ENCODE measurements at places on chromosomes 4 and X. TPM values are rescaled to one million over a fixed set of nuclear protein-coding genes. Genes with fewer than 3 reads are reported as not detected.

GRCh38 chrX:12170755-12171154 lies 32.5 kb downstream of the FRMPD4 start:
- DNase-seq: no peak

The ZDHHC15 gene
- total RNA-seq: not detected

GRCh38 chr4:144584428-144584827 lies 61.5 kb upstream of the HHIP start:
- DNase-seq: no peak

The APELA gene
- not detected for total RNA-seq

The SHROOM2 gene
- 41.9 TPM for total RNA-seq

GRCh38 chrX:31837445-31838049 lies 765.7 kb upstream of the FTHL17 start:
- no peak for DNase-seq

The AKAP14 gene
- total RNA-seq: not detected

GRCh38 chrX:3589474-3589873 lies 124.0 kb downstream of the PRKX start:
- DNase-seq: no peak

DNA sequence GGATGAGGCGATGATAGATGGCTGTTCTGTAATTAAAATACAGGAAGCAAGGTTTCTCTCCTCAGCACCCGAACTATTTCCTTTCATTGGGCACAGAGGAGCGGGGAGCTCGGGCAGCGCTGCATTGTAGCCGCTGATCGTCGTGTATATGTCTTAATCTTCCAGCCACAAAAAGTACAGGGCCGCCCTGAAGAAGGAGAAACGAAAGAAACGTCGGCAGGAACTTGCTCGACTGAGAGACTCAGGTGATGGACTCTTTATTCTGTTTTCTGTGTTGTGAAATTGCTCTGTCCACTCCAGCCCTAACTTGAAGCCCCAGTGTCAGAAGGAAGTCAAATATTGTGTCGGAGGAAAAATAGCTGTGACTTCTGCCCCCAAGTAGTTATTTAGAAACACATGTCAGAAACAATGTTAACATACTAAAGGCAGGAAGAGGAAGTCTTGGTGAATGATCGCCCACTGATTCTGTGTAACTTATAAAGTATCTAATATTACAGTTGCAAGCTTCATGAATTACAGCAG lies 546 bp downstream of the ZRSR2 start:
- DNase-seq: no peak

GRCh38 chr4:156109943-156110900 lies 156.6 kb upstream of the CTSO start:
- DNase-seq: no peak

- DNase-seq: no peak
Measured at GRCh38 chr4:931194-931959, 739 bp downstream of the GAK start.

DNA sequence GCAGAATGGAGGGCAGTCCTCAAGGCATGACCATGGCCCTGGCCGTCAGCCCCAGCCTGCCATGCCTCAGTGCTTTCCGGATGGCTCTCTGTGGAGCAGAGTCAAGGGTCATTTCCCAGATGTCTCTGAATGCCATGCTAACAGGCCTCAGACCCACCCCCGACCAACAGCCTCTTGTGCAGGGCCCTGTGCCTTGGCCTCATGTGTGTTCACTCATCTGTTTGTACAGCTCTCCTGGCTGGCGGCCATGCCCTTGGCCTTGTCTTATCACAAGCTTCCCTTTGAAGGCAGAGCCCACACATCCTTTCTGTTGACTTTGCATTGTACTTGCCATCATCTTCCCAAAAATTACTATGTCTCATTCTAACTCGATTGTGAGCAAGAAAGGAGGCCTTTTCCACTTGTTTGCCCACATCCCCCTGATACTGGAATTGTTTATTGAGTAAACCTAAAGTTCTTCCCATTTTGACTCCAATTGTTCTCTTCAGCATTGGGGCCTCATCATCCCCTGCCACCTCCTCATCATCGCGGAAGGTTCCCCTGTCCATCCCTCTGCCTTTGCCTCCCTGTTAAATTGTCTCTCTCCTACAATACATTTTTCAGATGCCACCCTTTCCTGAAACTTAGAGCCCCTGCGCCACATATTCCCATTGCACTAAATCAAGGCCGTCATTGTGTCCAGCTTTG lies 6.3 kb downstream of the CA5B start:
- no peak for DNase-seq

GRCh38 chrX:134000260-134001245 lies 15.2 kb upstream of the GPC3 start:
- DNase-seq: no peak

DNA sequence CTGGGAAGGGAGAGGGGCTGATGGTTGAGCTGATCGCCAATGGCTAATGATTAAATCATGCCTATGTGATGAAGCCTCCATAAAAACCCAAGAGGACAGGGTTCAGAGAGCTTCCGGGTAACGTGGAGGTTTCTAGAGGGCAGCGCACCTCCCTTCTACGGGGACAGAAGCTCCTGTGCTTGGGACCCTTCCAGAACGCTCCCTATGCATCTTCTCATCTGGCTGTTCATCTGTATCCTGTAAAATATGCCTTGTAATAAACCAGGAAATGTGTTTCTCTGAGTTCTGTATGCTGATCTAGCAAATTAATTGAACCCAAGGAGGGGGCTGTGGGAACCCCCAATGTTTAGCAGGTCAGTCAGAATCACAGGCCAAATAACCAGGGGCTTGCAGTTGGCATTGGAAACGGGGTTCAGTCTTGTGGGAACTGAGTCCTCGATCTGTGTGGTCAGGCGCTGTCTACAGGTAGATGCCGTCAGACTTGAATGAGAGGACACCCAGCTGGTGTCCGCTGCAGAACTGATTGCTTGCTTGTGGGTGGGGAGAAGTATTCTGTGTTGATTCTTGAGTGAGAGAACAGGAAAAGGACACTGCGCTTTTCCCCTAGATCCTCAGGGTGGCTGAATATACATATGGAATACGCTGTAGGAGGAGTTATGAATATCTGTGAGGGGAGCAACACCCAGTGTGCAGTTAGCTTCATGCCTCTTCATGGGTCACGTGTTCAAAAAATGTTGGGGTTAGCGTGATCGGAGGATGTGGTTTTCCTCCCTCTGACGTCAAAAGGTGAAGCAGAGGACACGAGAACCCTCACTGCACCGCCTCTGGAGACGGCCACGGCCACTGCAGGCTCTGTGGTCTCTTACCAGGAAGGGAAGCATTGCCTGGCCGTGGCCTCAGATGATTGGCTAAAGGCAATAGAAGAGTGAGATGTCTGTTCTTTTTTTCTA lies 29.2 kb downstream of the HTT-AS start:
- DNase-seq: no peak

The CXCL11 gene
- 6.4 TPM for total RNA-seq

- DNase-seq: no peak
Measured at GRCh38 chr4:174627473-174627872, 105.2 kb upstream of the HPGD start.

GRCh38 chr4:189779281-189779980 lies 161.2 kb upstream of the FRG1 start:
- DNase-seq: no peak

The CFAP47 gene
- not detected for total RNA-seq

- no peak for DNase-seq
Measured at GRCh38 chrX:11499076-11500044, 166.4 kb downstream of the ARHGAP6 start.

- no peak for DNase-seq
Measured at GRCh38 chrX:136708348-136708747, 60.4 kb downstream of the CD40LG start.

- no peak for DNase-seq
Measured at GRCh38 chr4:4608214-4608537, 66.3 kb upstream of the STX18 start.

- no peak for DNase-seq
Measured at GRCh38 chr4:182213004-182213403, 30.2 kb upstream of the TENM3 start.

DNA sequence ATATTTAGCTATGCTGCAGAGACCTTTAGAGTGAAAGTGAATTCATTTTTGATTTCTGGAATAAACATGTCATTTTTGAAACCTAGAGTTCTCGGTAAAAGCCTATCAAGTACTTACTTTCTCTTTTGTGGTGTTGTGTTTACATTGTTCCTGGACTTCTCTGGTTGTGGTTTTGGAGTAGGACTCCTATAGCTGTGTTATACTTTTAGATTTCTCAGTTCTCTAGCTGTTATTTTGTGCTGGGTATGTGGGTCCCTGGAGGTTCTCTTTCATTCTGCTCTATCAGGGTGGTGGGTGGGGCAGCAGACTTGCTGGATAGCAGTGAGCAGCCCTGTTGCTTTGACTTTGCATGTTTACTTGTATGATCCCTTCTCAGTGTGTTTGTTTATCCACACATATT lies 25.6 kb upstream of the MSMO1 start:
- no peak for DNase-seq

The SLC7A11 gene
- 36.9 TPM for total RNA-seq

The ADAMTS3 gene
- total RNA-seq: 3.4 TPM

The MCF2 gene
- not detected for total RNA-seq

DNA sequence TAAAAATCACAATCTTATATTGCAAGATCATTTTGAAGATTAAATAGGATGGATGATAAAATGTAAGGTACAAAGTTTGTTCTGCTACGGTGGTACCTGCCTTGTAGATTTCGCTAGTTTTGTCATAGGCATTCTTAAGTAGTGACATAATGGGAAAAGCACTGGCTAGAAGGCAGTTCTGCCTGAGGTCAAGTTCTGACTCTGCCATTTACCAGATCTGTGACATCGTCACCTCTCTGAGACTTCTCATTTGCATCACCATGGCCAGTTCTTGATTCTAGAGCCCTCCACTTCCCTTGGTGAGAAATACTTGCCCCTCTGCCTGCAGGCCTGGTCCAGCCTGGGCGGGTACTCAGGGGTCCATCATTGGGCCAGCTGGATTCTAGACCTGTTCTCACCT lies 85.2 kb downstream of the HS3ST1 start:
- no peak for DNase-seq

DNA sequence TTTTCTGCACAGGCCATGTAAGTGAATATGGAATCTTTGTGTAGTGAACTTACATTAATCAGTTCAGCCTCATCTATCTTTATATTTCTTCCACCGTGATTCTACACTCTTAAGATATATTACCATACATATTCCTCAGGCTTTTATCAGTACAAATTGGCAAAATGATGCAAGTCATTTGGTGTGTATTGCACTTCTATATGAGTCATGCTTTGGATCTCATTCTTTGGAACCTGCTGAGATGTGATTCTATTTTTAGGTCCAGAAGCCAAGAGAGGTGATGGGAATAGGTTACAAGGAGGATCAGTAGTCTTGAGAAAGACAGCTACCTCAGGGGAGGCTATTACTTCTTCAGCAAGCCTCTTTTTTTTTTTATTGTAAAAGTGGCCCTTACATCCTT lies 204.4 kb downstream of the ZNF330 start:
- DNase-seq: no peak

GRCh38 chrX:53768451-53768850 lies 81.9 kb upstream of the HUWE1 start:
- DNase-seq: no peak

All from glomerular endothelial cell (primary cell).